ENCODE measurements at places on chromosomes 4 and X. TPM values are rescaled to one million over a fixed set of nuclear protein-coding genes. Genes with fewer than 3 reads are reported as not detected.

GRCh38 chr4:144709793-144710525 lies 64.0 kb downstream of the HHIP start:
- DNase-seq, result peak; percentile 40

DNA sequence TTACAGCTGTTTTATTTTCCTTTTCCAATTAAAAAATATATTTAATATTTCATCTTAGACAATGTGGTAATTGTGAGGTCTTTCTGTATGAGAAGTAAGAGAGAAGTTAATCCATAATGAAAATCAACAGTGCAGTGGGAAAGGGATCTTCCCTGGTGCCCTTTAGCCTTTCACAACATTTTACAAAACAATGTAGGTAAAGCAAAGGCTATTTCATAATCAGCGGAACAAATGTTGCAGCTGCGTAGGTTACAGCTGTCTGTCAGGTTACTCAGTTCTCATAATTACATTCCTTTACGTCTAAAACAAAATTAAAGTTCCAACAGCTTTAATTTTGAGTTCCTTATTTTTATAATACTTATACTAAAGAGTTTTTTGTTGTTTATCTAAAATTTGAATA lies 22.8 kb upstream of the VCX3A start:
- DNase-seq, result no peak

Gene CXCL8
- total RNA-seq, result 2.6 TPM

Gene UGT8
- 0.16 TPM for total RNA-seq

Gene GLOD5
- total RNA-seq, result not detected

Gene GLRA3
- total RNA-seq, result 9.1 TPM

Gene MAP7D2
- total RNA-seq, result 0.48 TPM

Gene LNX1
- 22.5 TPM for total RNA-seq

DNA sequence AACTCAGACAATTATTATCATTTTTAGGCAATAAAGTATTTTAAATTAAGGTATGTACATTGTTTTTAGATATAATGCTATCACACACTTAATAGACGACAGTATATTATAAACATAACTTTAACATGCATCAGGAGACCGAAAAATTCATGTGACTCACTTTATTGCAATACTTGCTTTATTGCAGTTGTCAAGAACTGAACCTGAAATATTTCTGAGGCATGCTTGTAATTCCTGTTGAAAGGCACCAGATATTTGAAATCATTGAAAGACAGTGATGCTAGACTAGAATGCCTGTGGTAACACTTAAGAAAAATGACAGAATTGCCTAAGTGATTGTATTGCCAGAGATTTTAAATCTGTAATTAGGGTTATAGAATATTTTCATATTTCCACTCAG lies 175.6 kb upstream of the MAGEB2 start:
- DNase-seq, result no peak

DNA sequence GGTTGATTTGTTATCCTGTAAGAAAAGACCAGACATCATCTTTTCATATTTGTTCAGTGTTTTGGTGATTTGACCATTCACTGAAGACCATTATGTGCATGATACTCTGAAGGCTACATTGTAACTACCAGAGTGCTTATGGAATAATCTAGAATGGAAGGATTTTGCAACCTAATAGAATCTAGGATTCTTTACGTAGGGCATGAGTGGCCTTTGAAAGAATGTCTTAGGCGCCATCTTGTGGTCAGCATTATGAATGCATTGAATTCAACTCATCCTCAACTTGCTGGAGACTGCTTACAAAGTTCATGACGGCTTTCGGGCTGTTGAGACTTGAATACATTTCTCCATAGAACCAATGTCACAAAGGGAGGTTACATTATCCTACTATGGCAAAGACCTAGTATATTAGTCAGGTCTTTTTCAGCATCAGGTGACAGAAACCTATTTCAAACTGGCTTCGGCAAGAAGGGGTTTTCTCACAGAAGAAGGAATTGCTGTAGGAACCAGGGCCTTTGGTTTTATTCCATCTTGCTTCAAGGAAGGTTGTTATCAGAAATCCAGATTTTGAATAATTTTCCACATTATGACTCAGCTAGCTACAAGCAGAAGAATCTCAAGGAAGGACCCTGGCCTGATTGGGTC lies 104.1 kb downstream of the GPAT3 start:
- peak; percentile 30 for DNase-seq

GRCh38 chr4:28167411-28167810 lies 1306.8 kb downstream of the STIM2 start:
- DNase-seq, result no peak

GRCh38 chrX:105752338-105752956 lies 69.9 kb upstream of the NRK start:
- DNase-seq, result no peak

DNA sequence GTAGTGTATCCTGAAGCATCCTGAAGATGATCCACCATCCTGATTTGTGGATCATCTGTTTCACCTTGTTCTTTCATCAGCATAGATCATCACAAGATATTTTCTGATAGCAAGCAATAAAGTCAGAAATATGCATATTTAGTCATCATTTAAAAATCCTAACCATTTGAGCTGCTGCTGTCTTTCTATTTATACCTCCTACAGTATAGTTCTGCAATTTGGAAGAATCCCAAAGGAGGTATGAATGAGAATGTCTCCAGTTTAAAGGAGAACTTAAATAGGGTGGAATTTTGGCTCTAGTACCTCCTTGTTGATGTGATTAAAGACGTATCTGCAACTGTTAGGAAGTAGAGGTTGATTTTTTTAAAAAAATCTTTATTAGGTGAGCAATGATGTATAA lies 7.6 kb downstream of the SLC25A14 start:
- DNase-seq, result no peak

GRCh38 chrX:7574325-7574724 lies 268.6 kb upstream of the VCX start:
- no peak for DNase-seq

Gene ENPEP
- total RNA-seq, result 5.0 TPM

Gene APOO
- 5.8 TPM for total RNA-seq

DNA sequence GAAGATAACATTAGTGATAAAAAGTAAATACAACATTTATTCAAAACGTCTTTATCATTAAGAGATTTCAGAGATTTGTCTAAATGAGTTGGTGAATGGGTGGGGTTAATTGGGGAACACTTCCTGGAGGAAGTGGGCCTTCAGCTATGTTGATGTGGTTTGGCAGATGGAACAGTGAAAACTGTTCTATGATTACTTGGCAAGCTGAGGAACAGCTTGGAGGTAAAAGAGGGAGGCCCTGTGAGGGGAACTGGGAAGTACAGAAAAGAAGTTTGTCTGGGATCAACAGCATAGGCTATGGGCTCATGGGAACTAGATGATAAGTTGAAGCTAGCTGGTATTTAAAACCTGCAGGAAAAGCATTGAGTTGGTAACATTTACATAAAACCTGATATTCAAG lies 26.0 kb downstream of the OCRL start:
- DNase-seq, result no peak

Gene RAB33A
- total RNA-seq, result 0.73 TPM

DNA sequence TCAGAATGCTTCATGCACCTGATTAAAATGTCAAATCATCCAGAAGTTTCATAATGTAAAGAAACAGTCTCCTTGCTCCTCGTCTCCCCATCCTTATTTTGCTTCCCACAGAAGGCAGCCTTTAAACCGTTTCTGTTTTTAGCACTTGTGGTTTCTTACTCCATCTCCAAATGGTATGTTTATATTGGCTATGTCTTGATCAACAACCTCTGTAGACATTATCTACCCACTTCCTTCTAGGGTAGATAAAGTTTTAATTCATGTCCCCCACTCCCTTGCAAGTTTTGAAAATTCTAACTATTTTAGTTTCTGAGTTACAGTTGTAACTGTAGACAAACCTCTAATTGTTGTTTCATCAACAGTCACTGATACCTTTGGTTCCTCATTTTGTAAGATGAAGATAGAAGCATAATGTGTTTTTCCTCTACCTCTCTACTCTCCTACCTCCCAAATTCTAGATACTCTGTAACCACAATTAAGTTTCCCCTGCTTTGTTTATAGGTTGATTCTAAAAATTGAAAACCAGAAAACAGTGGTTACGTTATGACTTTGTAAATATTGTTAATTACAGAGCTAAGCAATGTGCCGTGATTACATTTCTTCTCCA lies 291.7 kb upstream of the GATB start:
- no peak for DNase-seq

Gene REST
- total RNA-seq, result 44.6 TPM

GRCh38 chr4:105965183-105965800 lies 70.0 kb downstream of the NPNT start:
- DNase-seq, result no peak

- DNase-seq, result no peak
These were observed 507 bp downstream of the LIN54 start for GRCh38 chr4:83010111-83010521.

Gene PPARGC1A
- 7.9 TPM for total RNA-seq

Gene USP51
- total RNA-seq, result 4.0 TPM

DNA sequence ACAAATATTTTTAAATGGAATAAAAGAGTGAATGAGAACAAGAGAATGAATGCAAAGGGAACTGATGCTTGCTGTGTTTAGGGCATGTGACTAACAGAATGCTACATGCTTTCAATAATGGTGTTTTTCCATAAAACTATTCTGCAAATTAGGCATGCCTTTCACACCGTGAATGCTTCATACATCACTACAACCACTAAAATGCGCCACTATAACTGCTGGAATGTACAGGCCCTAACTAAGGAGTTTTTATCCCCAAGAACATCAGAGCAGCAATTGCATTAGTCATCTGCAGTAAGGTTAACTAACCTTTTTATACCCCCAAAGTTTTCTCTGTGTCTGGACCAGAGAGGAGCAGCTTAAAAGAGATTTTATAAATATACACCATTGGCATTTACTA lies 190.4 kb downstream of the ARAP2 start:
- no peak for DNase-seq

DNA sequence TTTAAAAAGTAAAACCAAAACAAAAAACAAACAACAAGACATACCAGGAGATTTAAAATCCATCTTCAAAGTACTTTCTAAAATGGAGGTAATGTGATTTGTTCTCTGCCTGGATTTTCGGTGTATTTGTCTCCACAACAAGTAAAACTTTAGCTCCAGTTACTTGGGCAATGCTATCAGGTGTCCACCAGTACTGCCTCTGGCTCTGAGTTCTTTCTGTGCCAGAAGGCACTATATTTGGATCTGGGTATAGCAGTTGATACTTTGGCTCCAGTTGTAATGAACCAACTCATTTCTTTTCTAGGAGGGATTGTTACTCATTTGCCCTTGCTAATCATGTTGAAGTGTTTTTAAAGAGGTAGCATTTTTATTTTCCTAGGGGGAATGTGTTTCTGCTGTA lies 9.5 kb upstream of the PDLIM5 start:
- no peak for DNase-seq

GRCh38 chr4:186651624-186652023 lies 72.0 kb downstream of the FAT1 start:
- no peak for DNase-seq

GRCh38 chr4:162017863-162018262 lies 145.9 kb downstream of the FSTL5 start:
- no peak for DNase-seq

DNA sequence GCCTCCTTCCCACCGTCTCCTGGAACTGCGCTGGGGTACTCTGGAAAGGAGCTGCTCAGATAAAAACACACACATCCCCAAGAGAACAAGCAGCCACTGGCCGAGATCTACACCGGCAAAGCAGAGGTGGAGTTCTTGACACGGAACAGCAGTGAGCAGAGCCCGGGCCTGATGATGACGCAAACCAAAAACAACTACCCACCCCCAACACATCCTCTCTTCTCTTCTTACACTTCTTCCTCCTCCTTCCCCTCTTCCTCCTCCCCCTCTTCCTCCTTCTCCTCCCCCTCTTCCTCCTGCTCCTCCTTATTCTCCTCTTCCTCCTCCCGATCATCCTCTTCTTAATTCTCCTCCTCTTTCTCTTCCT lies 4.6 kb downstream of the PNMA5 start:
- no peak for DNase-seq

GRCh38 chrX:140090800-140091124 lies 125.4 kb upstream of the CXorf66 start:
- no peak for DNase-seq

- no peak for DNase-seq
These were observed 882.2 kb downstream of the STIM2 start for GRCh38 chr4:27742816-27743215.

Gene MAGEB1
- not detected for total RNA-seq

GRCh38 chr4:12439633-12440305 lies 1011.1 kb upstream of the HS3ST1 start:
- no peak for DNase-seq

DNA sequence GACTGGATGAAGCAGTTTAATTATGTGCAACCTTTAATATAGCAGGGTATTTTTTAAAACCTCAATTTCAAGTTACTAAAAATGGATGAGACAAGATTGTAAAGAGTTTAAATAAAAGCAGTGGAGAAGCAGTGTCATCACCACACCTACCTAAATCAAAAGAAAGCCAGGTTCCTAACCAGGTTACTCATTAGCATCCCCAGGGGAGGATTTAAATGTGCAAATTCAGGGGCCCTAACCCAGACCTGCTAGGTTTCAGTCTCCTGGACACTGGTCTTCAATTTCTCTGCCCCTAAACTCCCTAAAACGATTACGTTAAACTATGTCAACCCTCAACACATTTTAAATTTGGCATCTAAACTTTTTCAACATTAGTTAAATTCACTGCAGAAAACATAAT lies 116.9 kb upstream of the KLF3 start:
- DNase-seq, result no peak

- DNase-seq, result no peak
These were observed 22.2 kb downstream of the RBPJ start for GRCh38 chr4:26343038-26343398.

DNA sequence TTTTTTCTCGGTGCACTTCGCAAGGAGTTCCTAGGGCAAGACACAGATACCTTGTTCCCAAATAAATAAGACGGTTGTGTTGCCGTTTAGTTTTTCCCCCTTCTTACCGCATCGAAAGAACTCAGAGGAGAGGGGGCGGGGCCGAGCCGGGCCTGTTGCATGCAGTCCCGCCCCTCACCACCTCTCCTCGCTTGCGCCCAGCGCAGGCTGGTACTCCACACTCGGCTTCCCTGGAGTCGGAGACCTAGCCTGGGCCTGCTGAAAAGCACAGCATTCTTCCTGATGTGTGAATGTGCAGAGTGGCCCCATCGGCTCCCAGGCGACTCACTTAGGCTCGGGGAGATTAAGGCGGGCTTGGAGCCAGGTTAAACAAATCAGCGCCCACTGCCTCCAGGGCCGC lies 26.1 kb upstream of the VMA21 start:
- DNase-seq, result no peak

GRCh38 chr4:161505141-161505540 lies 658.7 kb downstream of the FSTL5 start:
- no peak for DNase-seq

DNA sequence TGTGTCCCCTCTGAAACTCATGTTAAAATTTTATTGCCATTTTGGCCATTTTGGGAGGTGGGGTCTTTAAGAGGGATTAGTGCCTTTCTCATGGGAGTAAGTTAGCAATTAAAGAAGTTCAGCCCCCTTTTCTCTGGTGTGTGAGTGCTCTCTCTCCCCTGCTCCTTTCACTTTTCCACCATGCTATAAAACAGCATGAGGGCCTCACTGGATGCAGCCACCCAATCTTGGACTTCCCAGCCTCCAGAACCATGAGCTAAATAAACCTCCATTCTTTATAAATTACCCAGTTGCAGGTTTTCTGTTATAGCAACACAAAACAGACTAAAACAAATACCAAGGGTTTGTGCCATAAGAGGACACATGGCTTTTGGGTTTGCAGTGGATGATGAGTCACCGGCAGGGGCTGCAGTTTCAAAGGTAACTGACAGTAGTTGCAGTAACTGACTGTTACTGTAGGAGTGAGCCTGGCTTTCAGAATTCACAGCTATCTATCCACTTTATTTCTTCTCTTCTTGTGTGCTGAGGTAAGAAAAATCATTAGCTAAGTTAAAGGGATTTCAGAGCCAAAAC lies 121.5 kb downstream of the PPEF1 start:
- DNase-seq, result no peak

GRCh38 chrX:148517176-148517575 lies 16.8 kb downstream of the AFF2 start:
- DNase-seq, result no peak

Data from breast epithelium (tissue), 4 donors.